ENCODE measurements at places on chromosomes 6 and 20.

DNA sequence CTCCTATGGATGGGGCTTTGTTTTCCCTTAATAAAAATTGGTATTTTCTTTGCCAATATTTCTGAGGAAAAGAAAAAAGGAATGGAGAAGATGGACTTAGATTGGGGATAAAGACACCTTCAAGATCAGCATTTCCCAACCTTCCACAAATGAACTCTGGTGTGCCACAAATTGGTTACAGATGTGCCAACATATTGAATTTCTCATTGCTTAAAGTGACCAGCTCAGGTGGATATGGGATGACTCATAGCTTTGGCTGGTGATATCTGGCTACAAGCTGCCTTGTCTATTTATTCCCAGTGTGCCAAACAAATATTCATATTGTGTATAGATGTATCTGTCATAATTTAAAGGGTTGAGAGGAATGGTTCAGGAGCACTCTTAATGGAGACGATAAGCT is 32.5 kb downstream of the THEMIS start:
- no peak for DNase-seq

DNA sequence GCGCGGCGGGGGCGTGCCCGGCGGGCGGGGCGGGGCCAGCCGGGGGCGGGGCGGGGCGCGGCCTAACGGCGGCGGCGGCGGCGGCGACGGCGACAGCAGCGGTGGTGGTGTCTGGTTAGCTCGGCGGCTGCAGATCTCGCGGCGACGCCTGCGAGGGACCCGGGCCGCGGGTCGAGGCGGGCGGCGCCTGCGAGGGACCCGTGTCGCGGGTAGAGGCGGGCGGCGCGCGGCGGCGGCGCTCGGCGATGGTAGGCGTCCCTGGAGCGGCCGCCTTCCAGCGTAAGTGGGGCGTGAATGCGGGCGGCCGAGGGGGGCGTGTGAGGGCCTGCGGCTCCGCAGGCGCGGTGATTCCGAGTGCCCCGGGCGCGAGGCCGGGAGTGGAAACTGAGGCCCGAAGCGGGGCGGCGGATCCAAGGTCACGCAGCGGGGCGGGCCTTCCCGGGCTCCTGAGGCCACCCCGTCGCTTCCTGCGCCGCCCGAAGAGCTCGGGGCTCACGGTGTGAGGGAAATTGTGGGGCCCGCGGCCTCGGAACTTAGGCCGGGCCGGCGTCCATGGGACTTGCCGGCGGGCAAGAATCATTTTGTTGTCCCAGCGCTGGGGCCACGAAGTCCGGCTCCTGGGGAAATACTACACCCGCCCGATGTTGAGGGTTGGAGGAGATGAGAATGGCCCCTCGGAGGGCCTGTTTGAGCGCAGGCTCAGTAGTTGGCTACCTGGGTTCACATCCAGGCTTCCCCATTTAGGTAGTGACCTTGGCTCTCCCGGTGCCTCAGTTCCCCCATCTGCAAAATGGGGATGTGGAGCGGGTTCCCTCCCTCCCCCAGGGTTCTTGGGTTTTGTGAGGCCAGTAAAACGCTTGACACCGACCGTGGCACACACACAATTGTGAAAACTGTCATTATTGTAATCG is at the start of gene CBFA2T2:
Gene CBFA2T2 (plus strand): TSS at position 74 of the 911 bp plus-strand sequence. CDS start 172 bp downstream, at position 246.
- no peak for DNase-seq

GRCh38 chr6:43990627-43991619 is 136.3 kb downstream of the MRPL14 start:
- no peak for DNase-seq

DNA sequence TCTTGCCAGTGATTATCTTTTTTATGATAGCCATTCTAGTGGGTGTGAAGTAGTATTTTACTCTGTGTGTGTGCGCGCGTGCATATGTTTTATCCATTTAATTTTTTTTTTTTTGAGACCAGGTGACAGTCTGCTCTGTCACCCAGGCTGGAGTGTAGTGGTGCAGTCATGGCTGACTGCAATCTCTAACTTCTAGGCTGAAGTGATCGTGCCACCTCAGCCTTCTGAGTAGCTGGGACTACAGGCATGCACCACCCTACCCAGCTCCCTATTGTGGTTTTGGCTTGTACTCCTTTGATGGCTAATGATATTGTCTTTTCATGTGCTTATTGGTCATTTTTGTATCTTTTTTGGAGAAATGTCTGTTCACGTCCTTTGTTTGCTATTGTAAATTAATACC is 33.3 kb downstream of the ITCH start:
- no peak for DNase-seq

DNA sequence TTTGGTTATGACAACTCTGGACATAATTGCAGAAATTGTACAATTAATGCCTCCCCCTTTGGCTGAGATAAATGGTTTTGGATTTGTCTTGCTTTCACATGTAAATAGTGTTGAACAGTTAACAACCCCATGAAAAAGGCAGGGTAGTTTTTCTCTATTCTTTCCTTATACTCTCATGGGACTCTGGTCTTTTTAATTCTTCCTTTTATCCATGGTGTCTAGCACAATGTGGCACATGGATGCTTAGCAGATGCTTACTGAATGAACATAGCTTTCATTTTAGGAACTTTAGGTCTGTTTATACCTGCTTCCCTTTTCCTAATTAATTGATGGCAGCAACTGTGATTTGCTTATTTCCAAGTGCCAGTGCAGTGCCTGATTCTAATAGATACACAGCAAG is 75.6 kb downstream of the NCOA3 start:
- DNase-seq, result no peak

DNA sequence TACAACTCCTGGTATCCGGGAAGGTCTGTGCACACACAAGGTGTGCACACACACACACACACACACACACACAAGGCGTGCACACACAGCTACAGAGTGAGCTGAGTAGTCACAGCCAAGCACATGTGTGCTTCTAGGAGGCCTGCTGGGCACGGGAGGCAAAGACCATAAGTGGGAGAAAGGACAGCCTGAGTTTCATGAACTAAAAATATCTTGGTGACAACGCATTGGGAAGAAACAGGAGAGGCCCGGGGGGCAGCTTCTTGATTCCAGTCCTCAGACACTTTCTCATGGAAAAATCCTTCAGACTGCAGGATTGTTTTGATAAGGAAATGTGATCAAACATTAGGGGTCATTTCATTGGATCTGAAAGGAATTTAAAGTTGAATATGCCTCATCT is 2.6 kb downstream of the TRAF3IP2 start:
- DNase-seq, result no peak

- no peak for DNase-seq
Observed at GRCh38 chr6:147000545-147001488, 203.4 kb upstream of the STXBP5 start.

- no peak for DNase-seq
Observed at GRCh38 chr20:44211177-44212039, 837 bp upstream of the OSER1 start.
